ENCODE measurements at places on chromosomes 6 and 20. TPM values are rescaled to one million over a fixed set of nuclear protein-coding genes. Genes with fewer than 3 reads are reported as not detected.

Gene EFCAB8
- polyA plus RNA-seq = 0.24 TPM

Gene SLC44A4
- polyA plus RNA-seq = 0.37 TPM

Gene PROKR2
- not detected for polyA plus RNA-seq

Gene TRIM40
- polyA plus RNA-seq = not detected

Gene SIRPB2
- polyA plus RNA-seq = 1.6 TPM

Gene PXDC1
- polyA plus RNA-seq = 20.8 TPM

Gene CST4
- polyA plus RNA-seq = not detected

Gene SLC2A10
- 16.1 TPM for polyA plus RNA-seq

Gene HUS1B
- 0.14 TPM for polyA plus RNA-seq

Gene CLIC1
- 102 TPM for polyA plus RNA-seq

Gene CST9L
- polyA plus RNA-seq = not detected

Gene POU3F2
- 0.11 TPM for polyA plus RNA-seq

Gene GPLD1
- 2.5 TPM for polyA plus RNA-seq

Gene ZNF831
- 0.20 TPM for polyA plus RNA-seq

Gene CRISP2
- not detected for polyA plus RNA-seq

Gene MCHR2
- polyA plus RNA-seq = not detected

Gene BFSP1
- polyA plus RNA-seq = 2.1 TPM

Gene TMEM242
- polyA plus RNA-seq = 10.2 TPM

Gene OOEP
- not detected for polyA plus RNA-seq

Gene C6orf141
- polyA plus RNA-seq = 3.2 TPM

Gene TINAG
- not detected for polyA plus RNA-seq

Gene ATG5
- polyA plus RNA-seq = 22.3 TPM

Gene LHFPL5
- not detected for polyA plus RNA-seq

Gene EHMT2
- polyA plus RNA-seq = 29.3 TPM

Gene ZNF311
- 1.6 TPM for polyA plus RNA-seq

Gene SMPDL3A
- 12.8 TPM for polyA plus RNA-seq

Gene ADGRF4
- polyA plus RNA-seq = not detected

Gene GNRH2
- 0.19 TPM for polyA plus RNA-seq

Gene ADA
- polyA plus RNA-seq = 5.8 TPM
